ENCODE measurements at places on chromosomes 5 and 9.
A peak's percentile ranks its signal among the peaks of the same experiment; 100 is the strongest.

DNA sequence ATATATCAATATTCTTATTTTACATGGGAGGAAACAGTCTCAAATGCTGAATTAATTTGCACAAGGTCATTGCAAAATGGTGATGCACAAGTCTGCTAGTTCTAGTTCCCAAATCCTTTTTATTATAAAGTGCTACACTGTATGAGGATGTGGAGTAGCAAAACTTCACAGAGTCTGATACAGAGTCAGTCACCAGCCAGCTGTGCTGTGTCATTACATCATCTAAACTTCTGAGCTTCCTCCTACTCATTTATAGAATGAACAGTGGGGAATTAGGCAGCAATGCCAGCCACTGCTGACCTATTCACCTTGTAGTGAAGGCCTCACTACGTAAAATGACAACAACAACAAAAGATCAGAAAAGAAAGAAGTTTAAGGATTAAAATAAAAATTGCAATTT, 357.8 kb downstream of the TMEM167A start:
- peak; percentile 13 for DNase-seq

DNA sequence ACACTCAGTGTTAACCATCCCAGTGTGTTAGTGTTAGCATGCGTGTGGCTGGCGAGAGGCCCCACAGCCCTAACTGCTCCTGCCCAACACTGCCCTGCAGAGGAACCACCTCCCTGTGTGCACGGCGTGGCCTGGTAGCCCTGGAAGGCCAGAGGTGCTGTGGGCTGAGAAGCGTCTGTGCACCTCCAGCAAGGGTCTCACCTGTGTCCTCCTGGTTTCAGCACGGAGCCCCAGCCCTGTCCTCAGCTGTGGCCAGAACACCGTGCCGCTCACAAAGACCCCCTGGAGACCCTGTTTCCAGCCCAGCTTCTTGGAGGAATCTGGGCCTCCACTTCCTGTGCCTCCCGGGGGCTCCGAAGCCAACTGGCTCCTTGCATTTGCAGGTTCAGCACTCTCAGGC, 56.1 kb upstream of the NRARP start:
- DNase-seq, result no peak

DNA sequence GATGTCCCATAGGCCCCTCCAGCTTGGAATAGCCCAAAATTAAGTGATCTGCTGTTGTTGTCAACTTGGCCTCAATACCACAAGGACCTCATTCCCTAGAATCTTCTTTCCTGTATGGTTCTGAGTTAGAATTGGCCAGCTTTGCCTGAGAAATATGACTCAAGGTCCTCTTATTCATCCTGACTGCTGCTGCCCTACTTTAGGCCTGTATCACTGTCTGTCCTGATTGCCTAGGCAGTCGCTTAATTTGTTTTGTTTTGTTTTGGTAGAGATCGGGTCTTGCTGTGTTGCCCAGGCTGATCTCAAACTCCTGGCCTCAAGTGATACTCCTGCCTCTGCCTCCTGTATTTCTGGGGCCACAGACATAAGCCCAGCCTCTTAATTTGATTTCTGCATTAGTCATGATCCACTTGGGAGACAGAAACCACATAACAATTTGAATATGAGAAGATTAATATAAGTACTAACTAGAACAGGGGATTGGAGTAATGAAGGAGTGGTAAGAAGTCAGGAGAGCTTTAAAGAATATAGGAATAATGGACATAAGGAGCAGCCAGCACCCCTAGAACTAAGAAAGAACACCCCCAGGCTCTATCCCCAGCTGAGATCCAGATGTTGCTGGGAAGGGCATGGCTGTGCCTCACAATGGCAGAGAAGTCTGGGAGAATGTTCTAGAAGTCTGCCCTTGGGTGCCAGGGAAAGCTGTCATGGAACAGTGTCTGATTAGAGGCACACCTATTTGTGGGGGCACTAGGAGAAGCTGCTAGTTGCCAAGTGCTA, 4.6 kb downstream of the TEX53 start:
- peak; percentile 12 for DNase-seq

DNA sequence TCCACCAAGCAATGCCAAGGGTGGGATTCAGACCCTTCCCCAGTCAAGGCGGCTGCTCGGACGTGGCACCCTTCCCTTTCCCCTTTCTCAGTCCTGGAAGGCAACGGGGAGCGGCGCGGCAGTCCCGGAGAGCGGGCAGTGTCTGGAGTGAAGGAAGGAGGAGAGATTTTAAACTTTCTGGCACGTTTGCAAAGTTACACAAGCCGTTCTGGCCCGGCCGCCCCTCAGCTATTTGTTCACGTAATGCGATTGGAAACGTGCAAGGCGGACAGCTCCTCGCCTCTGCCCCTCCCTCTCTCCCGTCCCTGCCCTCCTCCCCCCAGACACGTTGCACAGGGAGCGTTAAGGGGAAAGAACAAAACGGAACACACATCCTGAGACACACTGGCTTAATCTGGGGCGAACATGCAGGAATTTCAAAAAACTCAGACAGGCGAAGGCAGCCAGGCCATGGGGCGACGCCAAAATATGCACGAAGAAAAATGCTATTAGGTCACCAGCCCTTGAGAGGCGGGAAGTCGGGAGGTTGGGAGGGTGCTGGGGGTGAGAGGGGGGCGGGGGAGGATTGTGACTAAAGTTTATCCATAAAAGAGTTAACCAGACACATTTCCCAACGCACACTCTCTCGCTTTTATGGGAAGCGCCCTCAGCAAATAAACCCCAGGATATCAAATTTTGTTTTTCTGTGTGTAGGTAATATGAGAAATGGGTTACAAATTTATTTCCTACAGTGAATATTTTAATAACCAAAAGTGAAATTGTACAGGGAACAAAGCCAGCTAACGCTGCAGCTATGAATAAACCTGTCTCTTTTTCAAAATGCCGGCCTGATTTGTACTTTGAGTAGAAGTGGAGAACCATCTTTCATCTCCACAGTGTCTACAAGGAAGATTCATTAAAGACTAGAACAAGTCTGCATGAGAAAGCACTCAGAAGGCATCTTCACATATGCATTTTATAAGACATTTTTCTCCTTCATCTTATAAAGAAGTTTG, at the start of gene LOX:
TSS of gene LOX (minus strand) at position 144 of the 995 bp plus-strand sequence. CDS start 274 bp downstream, outside the sequence.
- peak; percentile 94 for DNase-seq

GRCh38 chr9:14081745-14082144, 232.2 kb downstream of the NFIB start:
- no peak for DNase-seq

GRCh38 chr9:132969783-132970182, 8.7 kb upstream of the GFI1B start:
- no peak for DNase-seq

DNA sequence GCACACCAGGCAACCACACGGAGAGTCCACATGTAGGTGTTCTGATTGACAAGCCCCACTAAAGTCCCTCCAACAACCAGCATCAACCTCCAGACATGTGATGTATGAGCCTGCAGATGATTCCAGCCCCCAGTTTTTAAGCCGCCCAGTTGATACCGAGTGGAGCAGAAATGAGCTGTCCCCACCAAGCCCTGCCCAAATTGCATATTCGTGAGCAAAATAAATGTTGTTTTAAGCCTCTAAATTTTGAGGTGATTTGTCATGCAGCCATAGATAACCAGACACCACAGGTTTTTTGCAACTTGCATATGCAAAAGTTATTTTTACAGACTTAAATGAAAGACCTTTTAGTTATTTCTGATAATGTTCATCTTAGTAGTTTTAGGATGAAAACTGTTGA, 187.7 kb downstream of the PIK3R1 start:
- DNase-seq, result no peak

GRCh38 chr5:92909602-92909962, 671.4 kb downstream of the NR2F1-AS1 start:
- DNase-seq, result peak; percentile 33

GRCh38 chr9:97319395-97319794, 11.9 kb downstream of the CCDC180 start:
- no peak for DNase-seq

DNA sequence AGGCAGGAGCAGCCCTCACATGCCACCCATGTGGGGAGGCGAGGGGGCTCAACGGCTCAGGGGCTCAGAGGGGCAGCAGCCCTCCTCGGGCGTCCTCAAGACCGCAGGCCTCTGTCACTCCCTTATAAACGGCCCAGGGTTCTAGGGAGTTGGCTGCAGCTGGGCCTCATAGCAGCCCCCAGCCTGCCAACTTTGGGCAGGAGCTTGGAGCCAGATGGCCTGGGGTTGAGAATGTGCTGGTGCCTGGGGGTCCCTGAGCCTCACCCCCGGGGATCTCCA, 51.0 kb upstream of the RNU6ATAC start:
- no peak for DNase-seq

DNA sequence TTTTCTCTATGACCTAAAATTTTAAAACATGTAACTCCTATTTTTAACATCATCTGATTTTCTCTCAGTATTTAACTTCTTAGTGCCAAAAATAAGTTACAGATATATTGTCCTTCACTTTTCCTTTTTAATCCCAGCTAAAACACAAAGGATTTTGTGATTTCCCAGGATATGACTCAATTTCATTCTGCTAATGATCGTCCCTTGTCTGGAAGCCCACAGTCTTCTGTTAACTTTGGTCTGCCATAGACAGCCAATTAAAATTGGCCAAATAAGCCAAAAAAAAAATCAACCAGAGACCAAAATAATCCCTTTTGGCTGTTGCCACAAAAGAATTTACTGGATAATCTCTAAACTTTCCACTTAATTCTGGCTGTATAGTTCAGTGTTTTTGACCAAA, 124.5 kb upstream of the FST start:
- no peak for DNase-seq

GRCh38 chr5:42995360-42995751, 44.8 kb downstream of the ANXA2R start:
- DNase-seq, result no peak

GRCh38 chr9:87554171-87554910, 56.7 kb downstream of the DAPK1 start:
- DNase-seq, result no peak

DNA sequence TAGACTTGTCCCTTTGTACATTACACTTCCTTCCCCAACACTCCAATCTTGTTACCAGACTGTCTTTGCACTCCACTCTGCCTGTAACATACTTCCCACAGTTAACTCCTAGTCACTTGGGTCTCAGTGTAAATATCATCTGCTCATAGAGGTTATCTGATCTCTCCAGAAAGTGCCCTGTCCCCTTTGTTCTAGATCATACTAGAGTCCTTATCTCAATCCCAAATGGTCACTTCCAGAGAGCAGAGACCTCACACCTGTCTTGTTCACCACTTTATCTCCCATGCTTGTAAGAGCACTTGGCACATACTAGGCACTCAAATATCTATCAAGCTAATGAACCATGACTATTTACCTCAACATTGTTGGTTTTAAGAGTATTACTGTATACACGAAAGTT, 30.4 kb downstream of the SETX start:
- no peak for DNase-seq

DNA sequence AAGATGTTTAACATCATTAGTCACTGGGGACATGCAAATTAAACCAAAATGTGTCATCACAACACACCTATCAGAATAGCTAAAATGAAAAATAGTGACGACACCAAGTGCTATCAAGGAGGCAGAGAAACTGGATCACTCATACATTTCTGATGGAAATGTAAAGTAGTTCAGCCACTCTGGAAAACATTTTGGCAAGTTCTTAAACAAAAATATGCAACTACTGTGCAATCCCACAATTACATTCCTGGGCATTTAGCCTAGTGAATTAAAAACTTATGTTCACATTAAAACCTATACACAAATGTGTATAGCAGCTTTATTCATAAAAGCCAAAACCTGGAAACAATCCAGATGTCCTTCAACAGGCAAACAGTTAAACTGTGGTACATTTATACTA, 53.1 kb downstream of the SVEP1 start:
- no peak for DNase-seq

DNA sequence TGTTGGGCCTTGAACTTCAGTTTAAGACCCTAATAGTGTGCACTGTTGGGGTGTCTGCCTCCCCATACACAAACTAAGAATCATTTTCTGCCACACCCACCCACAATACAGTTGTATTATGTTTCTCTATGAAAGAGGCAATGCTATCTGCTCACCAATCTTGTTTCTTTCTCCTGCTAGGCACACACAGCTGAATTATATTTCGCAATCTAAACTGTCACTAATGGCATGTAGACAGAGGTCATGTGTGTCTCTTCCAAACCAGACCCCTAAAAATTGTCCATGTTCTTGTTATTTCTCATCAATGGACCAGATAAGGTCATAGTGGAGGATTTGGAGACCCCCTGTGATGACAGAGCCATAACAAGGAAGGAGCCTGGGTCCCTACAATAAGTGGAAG, 57.3 kb downstream of the RIGI start:
- DNase-seq, result no peak

- DNase-seq, result no peak
These were observed 296.4 kb downstream of the TLR4 start for GRCh38 chr9:118000581-118000980.

- no peak for DNase-seq
These were observed 97.4 kb upstream of the FGF10 start for GRCh38 chr5:44486591-44486990.

DNA sequence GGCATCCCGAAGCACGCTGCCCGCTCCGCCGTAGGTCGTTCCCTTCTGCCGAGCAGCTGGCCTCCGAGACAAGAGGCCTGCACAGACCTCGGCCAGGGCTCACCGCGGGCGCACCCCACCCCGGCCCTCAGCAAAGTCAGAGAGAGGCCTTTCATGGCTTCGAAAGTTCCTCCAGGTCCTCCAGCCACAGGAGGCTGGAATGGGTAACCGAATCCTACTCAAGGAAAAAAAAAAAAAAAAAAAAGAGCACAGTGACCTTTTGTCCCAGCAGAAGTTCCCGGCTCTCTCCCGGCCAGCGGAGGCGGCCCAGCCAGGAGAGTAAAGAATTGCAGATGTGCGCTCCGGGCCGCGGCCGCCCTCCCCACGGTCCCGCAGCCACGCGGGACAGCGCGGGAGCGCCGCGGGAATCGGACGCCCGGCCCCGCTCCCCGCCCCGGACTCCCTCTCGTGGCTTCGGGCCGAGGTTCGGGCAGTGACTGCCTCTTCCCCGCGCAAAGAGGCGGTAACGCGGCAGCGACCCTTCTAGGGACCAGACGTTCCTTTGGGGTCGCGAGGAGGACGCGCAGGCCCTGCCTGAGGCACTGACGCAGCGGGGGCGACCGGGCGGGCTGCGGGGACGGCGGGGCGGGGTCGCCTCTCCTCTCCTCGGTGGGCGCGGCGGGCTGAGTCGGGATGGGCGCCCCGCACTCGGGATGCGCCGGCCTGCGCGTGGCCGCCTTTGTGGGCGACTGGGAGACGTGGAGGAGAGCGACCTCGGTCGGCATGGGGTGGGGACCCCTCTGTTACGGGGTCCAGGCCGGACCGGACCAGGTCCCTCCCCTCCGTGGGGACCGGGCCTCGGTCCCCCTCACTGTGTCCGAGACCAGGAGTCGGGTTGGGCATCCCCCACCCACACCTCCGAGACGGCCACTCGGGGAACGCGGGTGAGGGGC, 754 bp downstream of the GFPT2 start:
- peak; percentile 54 for DNase-seq

DNA sequence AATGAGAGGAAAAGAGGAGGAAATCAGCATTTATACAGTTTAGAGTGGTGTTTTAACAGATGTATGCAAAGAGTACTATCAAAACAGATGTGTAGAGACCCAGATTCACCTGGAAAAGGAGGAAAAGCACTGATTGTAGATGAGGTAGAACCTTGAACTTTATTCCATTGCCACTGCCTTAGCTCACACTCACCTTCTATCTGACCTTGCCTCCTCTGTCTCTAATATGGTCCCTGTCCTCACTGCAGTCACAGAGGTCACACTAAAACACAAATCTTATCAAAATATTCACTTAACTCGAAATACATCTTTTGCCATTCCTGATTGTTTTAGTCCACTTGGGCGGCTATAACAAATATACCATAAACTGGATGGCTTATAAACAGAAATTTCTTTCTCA, 7.0 kb downstream of the GIN1 start:
- DNase-seq, result no peak

GRCh38 chr9:93390953-93391515, 60.5 kb upstream of the FAM120A start:
- no peak for DNase-seq

- DNase-seq, result no peak
These were observed 464.4 kb upstream of the TUSC1 start for GRCh38 chr9:26142631-26143030.

All from mesenchymal stem cell (in vitro differentiated cells and primary cell).